AG04449 (cell line): ENCODE measurements at places on chromosomes 3 and 15.

DNA sequence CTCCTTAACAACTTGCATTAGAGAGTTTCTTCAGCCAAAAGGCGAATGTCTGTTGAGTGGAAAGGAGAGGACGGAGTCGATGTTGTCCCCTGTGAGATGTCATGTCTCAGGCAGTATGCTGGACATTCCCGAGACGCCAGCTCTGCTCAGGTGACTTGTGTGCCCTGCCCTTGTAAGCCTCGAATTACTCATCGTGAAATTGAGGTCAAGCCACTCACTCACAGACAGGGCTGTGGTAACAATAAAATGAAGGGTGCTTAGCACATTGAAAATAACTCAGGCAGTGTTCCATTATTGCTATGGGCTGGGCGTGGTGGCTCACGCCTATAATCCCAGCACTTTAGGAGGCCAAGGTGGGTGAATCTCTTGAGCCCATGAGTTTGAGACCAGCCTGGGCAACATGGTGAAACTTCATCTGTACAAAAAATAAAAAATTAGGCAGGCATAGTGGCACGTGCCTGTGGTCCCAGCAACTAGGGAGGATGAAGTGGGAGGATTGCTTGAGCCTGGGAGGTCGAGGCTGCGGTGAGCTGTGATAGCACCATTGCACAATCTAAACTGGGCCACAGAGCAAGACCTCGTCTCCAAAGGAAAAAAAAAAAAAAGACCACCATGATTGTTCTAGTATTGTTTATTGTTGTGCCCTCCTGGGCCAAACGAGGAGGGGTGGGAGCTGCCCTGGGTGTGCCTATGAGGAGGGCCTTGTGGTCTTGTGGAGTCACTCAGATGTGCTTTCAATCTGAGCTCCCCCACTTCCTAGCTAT is 214.4 kb downstream of the THSD4 start:
- DNase-seq: no peak

DNA sequence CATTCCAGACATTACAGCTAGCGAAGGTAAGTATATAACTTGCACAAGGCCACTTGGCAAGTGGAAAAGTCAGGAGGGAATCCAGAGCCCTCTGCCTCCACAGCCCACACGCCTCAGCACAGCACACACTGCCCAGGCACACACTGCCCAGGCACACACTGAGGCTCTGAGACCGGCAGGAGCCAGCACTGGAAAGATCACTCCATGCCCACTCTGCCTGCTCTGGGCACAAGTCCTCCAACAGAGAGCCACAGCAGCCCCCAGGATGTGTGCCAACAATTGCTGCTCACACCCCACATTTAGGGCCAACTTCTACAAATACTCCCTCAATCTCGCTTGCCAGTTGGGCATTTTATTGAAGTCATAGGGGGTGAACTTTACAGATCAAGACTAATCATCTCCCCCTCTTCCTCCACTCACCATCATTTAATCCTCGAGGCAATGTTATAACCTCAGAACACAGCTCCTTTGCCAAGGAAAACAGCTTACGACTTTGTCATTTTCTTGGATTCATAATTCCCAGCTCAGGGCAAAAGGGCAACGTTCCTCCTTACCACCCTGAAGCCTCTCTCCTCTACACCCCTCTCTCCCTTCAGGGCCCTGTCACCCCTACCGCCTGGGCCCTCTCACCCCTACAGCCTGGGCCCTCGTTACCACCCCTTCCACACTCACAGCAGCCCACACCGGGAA is 53.0 kb upstream of the TPM1 start:
- no peak for DNase-seq

DNA sequence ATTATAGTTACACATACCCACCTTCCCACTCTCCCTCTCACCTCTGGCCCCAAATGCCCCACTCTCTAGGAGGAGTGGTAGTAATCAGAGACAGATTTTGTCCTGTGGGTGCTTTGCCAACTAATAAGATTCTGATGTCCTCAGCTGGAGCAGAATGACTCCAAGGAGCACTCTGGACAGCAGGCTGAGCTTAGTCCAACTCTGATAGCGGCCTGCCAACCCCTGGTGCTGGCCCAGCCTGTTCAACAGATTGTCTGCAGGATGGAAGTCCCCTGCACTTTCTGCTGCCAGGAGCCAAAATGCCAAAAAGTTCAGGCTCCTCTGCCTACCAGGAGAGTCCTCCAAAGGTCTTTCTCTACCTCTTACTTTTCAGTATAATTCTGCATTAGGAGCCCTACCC is 160.5 kb upstream of the UMPS start:
- no peak for DNase-seq

- DNase-seq: peak; percentile 51
Measured at GRCh38 chr3:25037049-25037547, 391.0 kb upstream of the RARB start.

DNA sequence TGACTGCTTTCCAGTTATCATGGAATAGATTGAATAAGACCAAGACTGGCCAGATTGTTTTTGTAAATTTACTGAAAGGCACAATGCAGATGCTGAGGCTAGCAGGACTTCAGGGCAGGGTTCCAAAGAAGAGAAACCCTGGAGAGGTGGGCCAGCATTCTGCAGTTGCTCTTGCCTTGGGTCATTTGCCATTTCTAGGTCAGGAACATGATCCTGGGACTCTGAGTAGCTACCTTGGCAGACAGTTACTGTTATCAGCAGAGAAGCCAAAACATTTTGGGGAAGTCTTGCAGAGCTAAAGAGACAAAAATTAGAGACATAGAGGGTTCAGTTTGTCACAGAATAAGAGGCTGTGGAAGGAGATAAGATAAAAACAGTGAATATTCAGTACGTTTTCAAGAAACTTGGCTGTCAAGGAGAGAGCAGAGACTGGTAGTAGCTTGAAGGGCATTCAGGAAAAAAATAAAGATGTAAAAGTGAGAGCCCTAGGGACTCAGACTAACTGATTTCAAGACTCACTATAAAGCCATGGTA is 46.8 kb upstream of the MYRIP start:
- no peak for DNase-seq

DNA sequence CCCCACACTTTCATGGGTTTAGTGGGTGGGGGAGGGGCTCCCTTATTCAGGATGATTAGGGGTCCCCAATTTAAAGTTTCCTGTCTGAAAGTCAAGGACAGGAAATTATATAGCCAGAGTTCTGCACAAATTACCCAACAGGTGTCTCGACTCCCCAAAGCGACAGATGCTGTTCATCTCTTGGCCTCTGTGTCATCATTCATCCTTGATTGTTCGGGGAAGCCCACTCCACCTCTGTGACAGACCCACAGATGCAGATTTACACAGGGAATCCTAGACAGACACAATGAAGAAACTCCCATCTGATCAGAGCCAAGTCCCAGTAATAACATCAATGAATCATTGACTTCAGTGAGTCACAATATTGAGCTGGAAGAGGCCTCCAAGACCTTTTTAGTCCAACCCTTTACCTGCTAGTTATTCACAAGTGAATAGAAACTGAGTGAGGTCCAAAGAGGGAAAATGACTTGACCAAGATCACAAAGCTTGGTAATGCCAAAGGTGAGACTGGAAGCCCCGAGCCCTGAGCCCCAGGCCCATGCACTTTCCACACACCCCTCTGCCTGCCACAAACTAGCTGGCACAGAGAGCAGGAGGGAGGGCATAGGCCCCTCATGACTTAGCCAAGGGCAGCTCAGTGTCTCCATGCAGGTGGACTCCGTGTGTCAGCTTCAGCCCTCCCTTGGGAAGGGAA is 7.9 kb upstream of the SRP14 start:
- no peak for DNase-seq

- DNase-seq: no peak
Measured at GRCh38 chr15:62935300-62936081, 107.1 kb upstream of the TPM1 start.

GRCh38 chr15:59420108-59420507 is 17.9 kb upstream of the FAM81A start:
- no peak for DNase-seq

- no peak for DNase-seq
Measured at GRCh38 chr15:40365016-40365415, 7.0 kb downstream of the DISP2 start.

GRCh38 chr3:58630076-58630709 is 36.4 kb downstream of the FAM3D start:
- no peak for DNase-seq

- no peak for DNase-seq
Measured at GRCh38 chr15:31402511-31403056, 75.9 kb downstream of the KLF13 start.

DNA sequence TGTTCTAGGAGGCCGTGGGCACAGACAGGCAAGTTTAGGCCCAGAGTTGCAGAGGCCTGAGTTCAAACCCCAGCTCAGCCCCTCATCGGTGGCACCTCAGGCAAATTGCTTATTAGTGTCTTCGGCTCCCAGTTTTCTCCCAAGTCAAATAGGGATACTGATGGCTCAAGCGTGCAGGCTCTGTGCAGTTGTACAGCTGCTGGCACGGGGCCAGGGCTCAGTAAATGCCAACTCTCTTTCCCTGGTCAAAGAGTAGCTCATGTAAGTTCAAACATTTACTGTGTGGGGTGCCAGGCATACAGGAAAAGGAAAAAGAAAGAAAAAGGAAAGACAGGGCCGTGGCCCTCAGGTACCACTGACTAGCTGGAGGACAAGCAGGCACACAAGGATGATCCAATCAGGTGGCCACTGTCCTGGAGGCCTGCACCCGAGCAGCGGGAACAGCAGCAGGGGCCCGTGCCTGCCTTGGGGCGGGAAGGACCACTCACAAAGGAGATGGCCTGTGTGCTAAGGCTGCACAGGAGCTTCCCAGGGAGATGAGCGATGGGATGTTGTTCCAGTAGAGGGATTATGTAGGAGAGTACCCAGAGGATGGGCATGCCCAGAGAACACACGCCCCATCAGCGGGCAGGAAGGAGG is 70.8 kb downstream of the TBC1D2B start:
- DNase-seq: no peak

GRCh38 chr3:187783098-187783497 is 37.8 kb upstream of the BCL6 start:
- DNase-seq: peak; percentile 87

DNA sequence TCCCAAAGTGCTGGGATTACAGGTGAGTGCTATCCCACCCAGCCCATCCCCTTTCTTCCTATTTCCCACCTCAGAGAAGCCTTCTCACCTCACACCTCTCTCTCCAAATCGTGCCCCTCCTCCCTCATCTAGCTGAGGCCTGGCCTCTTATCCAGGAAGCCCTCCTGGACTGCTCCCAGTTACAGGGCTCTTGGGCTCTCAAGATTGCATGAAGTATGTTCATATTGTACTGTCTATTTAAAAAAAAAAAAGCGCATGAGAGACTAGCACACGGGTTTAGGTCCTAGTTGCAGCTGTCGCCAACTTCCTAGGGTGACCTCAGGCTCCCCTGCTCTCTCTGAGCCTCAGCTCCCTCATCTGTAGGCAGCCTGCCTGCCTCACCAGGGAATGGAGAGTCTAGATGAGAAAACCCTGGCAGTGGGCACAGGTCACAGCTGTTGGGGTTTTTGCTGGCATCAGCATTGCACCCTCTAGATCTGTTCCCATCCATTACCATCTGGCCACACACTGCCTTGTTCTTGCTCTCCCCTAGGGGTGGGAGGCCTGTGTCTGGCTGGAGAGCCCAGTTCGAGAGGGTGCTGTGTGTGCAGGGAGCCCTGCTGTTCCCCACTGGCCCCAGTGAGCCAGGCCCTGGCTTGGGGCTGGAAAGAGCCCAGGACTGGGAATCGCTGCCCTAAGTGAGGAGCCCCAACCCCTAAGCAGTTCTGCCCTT is 24.2 kb upstream of the C15orf39 start:
- DNase-seq: no peak

DNA sequence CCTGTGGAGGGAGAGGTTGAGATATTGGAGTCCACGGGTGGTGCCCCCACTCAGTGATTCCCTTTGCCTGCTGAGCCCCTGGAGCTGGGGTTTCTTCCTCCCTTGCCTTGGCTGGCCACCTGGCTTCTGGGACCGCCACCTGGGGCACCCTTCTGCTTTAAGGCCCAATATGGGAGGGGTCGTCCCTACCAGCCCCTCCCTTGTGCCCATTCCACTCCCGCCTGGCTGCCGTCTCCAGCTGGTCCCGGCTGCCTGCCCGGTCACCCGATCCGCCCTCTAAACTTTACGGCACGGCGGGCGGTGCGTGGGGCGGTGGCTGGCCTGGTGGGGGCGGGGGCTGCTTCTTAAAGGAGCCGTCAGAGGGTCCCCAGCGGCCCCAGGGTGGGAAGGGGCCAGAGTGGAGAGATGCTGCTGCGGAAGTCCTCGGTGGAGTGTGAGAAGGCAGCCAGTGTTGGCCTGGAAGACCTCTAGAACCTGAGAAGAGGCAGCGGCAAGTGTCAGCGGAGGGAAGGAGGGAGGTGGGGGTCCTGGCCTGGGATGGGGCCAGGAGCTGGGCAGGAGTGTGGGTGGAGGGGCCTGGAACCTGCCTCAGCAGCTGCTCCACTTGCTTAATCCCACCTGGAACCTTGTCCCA is 1.6 kb upstream of the SEMA3B start:
- no peak for DNase-seq

GRCh38 chr15:89375093-89376005 is 40.7 kb upstream of the POLG start:
- DNase-seq: no peak

DNA sequence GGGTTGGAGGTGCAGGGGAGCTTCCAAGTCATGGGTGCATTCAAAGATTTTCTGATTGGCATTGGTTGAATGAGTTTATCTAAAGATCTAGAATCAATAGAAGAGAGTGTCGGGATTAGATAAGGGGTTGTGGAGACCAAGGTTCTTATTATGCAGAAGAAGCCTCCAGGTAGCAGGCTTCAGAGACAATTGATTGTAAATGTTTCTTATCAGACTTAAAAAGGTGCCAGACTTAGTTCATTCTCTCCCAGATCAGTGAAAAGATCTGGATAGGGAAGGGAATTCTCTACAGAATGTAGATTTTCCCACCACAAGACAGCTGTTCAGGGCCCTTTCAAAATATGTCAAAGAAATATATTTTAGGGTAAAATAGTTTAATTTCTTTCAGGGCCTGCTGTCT is 129.5 kb downstream of the LIPC start:
- DNase-seq: no peak

DNA sequence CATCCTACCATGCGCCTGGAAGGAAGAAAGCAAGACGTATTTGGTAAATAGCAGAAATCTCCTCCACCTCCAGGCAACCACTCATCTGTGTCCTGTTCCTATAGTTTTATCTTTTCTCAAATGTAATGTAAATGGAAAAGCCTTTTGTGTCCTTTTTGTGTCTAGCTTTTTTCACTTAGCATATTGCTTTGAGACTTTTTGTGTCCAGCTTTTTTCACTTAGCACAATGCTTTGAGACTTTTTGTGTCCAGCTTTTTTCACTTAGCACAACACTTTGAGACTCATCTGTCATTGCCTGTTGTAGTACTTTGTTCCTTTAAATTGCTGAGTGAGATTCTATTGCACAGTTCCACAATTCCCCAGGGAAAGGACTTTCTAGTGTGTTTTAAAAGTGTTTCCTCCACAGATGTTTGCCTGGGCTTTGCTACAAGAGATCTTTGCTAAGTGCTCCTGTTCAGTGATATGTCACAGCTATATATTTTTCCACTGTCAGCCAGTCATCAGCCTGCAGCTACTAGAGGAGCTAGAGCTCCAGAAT is 27.9 kb upstream of the MUC13 start:
- no peak for DNase-seq

DNA sequence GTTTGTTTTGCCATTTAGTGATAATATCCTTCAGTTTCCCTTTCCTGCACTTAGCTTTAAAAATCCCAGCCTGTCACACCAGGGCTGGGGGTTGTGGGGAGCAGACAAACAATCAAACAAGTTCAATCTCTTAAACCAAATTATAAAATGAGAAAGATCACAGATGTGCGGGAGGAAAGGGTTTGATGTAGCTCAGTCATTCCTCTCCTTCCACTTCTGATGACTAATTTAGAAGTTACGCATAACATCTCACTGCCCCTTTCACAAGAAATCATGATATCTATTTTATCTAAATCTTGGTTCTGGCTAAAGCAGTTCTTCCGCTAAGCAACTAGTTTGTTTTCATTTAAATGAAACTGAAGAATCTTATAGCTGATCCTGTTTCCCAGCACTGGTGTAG is 34.1 kb upstream of the ATG7 start:
- DNase-seq: peak; percentile 89
